ENCODE measurements at places on chromosomes 12 and 14. TPM values are rescaled to one million over a fixed set of nuclear protein-coding genes. Genes with fewer than 3 reads are reported as not detected.

The SOS2 gene
- total RNA-seq, result 60.2 TPM

DNA sequence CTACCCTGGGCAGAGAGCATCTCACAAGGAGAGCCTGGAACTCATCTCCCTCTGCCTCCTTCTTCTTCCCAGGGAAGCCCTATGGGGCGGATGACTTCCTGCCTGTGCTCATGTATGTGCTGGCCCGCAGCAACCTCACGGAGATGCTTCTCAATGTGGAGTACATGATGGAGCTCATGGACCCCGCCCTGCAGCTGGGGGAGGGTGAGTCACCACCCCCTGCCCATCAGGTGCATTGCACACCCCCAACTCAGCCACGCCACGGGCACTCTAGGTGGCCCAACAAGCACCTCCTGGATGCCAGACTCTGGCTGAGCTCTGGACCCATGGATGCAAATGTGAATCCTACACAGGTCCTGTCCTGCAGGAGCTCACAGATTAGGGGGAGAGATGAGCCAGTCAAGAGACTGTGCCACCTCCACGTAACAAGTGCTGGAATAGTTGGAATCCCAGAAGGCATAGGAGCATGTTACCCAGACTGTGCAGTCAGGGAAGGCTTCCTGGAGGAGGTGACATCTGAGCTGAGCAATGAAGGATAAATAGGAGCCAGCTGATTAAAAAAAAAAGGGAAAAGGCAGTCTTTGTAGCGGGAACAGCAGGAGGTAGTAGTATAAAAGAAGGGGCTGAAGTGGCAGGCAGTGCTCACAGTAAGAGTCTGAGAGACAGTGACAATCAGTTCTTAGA lies 71.9 kb downstream of the LGMN start:
- H3K4me1 ChIP-seq, result peaks cover 7% of the 10 kb centered on the region
- no peaks in the 10 kb centered on the region for H3K36me3 ChIP-seq
- no peak for DNase-seq
- no peaks in the 10 kb centered on the region for H3K27me3 ChIP-seq

DNA sequence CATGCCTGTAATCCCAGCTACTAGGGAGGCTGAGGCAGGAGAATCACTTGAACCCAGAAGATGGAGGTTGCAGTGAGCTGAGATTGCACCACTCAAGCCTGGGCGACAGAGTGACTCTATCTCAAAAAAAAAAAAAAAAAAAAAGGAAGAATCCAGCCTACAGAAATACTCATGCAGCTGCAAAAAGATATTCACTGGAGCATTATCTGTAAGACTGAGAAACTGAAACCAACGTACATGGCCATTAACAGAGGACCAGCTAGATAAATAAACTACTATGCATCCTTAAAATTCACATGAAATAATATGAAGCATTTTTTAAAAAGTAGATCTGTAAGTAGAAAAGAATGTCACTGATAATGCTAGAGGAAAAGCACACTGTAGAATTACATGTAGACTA lies 3.5 kb downstream of the SLC7A7 start:
- no peaks in the 10 kb centered on the region for H3K27me3 ChIP-seq
- no peak overlapping the region for H3K4me3 ChIP-seq
- no peak overlapping the region for H3K27ac ChIP-seq
- no peaks in the 10 kb centered on the region for H3K4me1 ChIP-seq

GRCh38 chr14:25431211-25432076 lies 381.5 kb upstream of the STXBP6 start:
- H3K27me3 ChIP-seq, result no peaks in the 10 kb centered on the region
- no peaks in the 10 kb centered on the region for H3K36me3 ChIP-seq
- H3K4me3 ChIP-seq, result no peak overlapping the region
- peak; percentile 9 for DNase-seq

DNA sequence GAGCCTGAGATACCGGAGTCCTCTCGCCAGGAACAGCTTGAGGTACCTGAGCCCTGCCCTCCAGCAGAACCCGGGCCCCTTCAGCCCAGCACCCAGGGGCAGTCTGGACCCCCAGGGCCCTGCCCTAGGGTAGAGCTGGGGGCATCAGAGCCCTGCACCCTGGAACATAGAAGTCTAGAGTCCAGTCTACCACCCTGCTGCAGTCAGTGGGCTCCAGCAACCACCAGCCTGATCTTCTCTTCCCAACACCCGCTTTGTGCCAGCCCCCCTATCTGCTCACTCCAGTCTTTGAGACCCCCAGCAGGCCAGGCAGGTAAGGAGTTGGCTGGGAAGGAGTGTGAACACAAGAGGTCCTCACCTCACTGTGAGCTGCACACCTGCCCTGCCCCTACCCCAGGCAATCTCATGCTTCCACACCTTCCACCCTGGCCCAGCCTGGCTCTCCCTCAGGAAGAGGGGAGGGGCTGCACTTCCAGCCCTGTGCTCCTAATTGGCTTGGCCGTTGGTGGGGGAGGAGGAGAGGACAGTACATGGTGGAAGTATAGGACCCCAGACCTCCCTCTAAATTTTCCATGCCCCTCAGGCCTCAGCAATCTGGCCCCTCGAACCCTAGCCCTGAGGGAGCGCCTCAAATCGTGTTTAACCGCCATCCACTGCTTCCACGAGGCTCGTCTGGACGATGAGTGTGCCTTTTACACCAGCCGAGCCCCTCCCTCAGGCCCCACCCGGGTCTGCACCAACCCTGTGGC lies 6.2 kb downstream of the C1QL4 start:
- no peak for DNase-seq
- peaks cover 36% of the 10 kb centered on the region for H3K4me1 ChIP-seq
- H3K27me3 ChIP-seq, result peaks cover 46% of the 10 kb centered on the region
- H3K4me3 ChIP-seq, result no peak overlapping the region
